ENCODE measurements at places on chromosomes 6 and 20.

GRCh38 chr6:158037021-158037420 is 55.4 kb downstream of the SYNJ2 start:
- DNase-seq: no peak

DNA sequence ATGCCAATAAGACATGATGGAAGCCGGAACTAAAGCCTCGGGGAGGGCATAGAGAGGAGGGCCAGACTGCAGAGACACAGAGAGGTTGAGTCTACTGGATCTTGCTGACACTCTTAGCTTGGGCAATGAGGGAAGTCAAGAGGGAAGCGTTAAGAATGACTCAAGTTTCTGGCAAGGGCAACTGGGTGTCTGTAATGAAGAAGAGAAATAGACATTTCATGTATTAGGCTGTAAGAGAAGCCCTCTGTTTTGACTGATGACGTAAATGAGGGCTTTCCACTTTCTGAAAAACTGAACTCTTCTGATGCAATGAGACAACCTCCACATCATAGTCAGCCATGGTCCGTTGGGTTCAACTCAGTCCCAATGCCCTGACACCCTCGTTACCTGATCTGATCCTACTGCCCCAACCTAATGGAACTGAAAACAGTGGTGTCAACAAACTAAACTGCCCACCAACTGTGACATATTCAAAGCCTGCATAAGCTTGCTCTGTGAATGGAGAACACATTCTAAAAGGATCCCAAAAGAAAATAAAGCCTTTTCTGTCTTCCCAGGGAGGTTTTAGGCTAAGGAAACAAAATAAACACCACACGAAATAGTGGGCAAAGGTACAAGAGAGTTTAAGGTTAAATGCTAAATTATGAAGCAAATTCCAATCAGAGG is 45.8 kb upstream of the PNRC1 start:
- no peak for DNase-seq

DNA sequence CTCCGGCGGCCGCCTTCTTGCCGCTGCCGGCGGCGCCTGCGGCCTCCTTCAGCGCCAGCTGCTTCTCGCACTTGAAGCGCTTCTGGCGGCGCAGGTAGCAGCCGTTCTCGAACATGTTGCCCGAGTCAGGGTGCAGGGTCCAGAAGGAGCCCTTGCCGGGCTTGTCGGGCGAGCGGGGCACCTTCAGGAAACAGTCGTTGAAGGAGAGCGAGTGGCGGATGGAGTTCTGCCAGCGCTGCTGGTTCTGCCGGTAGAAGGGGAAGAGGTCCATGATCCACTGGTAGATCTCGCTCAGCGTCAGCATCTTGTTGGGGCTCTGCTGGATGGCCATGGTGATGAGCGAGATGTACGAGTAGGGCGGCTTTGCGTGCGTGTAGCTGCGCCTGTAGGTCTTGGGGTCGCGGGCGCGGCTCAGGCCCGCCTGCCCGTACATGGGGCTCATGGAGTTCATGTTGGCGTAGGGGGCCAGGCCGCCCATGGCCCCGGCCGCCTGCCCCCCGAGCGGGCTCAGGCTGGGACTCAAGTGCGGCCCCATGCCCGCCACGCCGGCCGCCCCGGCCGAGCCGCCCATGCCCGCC is 1.9 kb downstream of the FOXA2 start:
- no peak for DNase-seq

DNA sequence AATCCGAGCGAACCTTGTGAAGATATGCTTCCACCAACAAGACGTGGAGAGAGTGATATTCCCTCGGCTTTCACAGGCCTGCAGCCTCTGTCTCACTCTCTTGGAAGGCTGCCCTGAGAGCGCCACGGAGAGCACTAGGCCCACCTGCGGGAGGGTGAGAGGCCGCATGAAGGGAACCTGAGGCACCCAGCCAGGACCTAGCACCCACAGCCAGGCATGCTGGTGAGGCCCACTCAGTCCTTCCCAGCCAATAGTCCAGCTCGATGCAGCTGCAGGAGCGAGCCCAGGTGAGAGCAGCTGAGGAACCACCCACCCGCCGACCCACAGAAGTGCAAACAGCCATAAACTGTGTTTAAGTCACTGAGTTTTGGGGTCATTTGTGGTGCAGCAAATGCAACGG is 227.2 kb downstream of the QKI start:
- no peak for DNase-seq

DNA sequence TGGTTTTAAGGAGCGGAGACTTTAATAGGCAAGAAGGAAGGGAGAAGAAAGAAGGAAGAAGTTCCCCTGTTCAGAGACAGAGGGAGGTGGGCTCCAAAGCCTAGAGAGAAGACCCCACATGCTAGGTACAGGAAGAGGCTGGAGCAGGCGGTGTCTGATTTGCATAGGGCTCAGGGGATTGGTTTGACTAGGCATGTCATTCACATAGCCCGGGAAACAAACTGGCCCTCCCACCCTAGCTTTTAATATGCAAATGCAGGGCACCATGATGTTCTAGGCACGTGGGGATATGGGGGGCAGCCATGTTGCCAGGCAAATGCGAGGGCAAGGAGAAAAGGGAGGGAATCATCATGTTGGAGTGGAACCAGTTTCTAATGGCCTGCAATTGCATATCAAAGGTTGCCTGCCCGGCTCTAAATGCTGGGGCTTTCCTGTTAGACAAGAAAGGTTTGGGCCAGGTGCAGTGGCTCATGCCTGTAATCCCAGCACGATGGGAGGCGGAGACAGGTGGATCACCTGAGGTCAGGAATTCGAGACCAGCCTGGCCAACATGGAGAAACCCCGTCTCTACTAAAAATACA is 34.3 kb upstream of the AGPAT4 start:
- no peak for DNase-seq

Measured in NCI-H2171 treated with DMSO at 0.1 percent for 48 hours (cell line).